Gastroesophageal sphincter (tissue), 4 donors: ENCODE measurements at places on chromosomes 6 and 20. TPM values are rescaled to one million over a fixed set of nuclear protein-coding genes. Genes with fewer than 3 reads are reported as not detected.

EFCAB8 gene
- total RNA-seq: not detected

ATP6V1G2 gene
- 1.3 TPM for total RNA-seq

DNA sequence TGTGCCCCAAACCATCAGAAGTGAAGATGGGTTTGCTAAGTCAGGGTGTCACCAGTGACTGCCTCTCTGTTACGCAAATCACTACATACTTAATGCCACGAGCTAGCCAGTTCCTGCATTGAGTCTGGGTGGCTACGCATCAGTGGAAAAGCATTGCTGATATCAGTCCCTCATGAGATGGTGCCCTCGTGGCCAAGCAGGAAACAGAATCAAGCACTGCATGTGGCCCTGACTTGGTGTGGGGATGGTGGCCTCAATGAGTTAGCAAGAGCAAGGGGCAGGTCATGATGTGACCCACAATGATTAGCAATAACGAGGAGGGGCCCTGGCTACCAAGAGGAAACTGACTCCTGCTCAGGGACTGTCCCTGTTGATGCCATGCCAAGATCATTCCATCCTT lies 51.6 kb upstream of the FNDC1 start:
- H3K36me3 ChIP-seq: no peaks in the 10 kb centered on the region
- H3K27ac ChIP-seq: peak overlapping the region; percentile 79
- H3K27me3 ChIP-seq: no peaks in the 10 kb centered on the region
- no peak for ATAC-seq

DNA sequence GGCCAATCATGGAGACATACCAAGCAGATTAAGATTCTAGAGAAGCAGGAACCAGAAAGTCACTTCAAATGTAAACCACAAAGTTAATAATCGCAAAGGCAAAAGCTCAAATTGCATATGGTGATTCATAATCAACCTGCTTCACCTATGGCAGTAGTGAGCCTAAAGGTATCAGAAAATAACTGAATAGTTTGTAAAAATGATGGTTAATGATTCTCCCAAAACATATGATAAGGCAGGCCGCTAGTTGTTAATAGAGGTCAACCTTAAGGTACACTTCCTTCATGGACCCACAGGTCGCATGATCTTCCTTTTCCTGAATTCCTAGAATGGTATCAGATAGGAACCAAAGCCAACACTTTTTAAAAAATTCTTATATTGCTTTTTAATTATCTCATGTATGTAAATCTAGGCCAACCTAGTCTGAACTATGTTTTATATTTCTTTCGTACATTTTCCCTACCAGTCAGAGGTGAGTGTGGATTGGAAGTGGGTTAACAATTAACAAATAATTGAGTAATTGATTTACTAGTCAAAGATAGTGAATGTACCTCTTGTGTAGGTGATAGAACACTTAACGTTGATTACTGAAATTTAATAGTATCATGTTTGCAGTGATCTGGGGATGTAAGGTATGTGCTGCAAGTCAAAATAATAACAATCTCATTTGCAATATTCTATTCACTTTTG lies 16.4 kb downstream of the TAAR2 start:
- no peak overlapping the region for H3K27ac ChIP-seq
- no peaks in the 10 kb centered on the region for H3K36me3 ChIP-seq
- ATAC-seq: no peak
- H3K27me3 ChIP-seq: no peaks in the 10 kb centered on the region
- no peak overlapping the region for H3K4me3 ChIP-seq
- H3K4me1 ChIP-seq: no peaks in the 10 kb centered on the region

DNA sequence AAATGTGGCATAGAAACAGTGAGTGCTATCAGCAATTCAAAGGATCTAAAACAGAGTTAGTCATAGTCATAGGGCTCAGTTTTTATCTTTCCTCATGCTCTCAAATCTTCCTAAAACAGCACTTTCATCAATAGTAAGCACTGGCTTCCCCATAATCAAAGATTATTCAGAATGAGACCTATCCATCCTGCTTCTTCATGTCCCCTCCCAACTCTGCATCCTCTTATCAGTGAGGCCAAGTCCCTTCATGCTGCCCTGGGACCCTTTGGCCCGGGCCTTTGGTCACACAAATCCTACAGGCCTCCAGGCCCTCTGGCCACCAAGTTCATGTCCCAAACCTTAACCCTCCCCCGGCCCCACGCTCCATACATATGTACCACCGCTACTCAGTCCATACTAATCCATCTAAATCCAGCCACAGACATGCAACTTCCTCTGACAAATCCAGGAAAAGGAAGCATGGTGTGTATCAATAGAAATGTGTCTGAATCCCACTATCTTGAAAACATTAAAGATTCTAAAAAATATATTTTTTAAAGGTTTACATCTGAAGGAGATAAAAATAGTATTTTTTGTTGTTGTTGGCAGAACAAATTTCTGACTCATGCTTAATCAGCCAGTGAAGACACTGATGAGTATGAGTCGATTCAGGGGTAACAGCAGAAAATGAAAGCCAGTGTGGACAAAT lies 143.5 kb downstream of the PDE7B start:
- no peaks in the 10 kb centered on the region for H3K36me3 ChIP-seq
- H3K4me1 ChIP-seq: no peaks in the 10 kb centered on the region
- H3K4me3 ChIP-seq: no peak overlapping the region
- H3K27me3 ChIP-seq: no peaks in the 10 kb centered on the region

DNA sequence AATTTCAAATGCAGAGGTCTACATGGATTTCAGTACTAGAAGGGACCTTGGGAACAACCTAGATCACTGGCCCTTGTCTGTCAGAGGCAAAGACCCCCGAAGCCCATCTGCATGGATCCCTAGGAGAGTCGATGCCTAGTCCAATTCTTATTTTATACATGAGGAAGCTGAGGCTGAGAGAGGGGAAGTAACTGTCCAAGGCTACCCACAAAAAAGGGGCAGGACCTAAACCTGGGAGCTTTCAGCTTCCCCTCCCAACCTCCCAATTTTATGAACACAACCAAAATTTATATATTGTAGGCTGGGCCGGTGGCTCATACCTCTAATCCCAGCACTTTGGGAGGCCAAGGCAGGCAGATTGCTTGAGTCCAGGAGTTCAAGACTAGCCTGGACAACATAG lies 73.2 kb downstream of the TRERF1 start:
- no peaks in the 10 kb centered on the region for H3K4me1 ChIP-seq
- H3K27ac ChIP-seq: no peak overlapping the region
- ATAC-seq: no peak
- no peaks in the 10 kb centered on the region for H3K27me3 ChIP-seq
- no peak overlapping the region for H3K4me3 ChIP-seq

GRCh38 chr6:111658462-111659154 lies 52.9 kb upstream of the TRAF3IP2 start:
- H3K4me3 ChIP-seq: no peak overlapping the region
- no peaks in the 10 kb centered on the region for H3K27me3 ChIP-seq
- peak; percentile 21 for ATAC-seq
- peaks cover 6% of the 10 kb centered on the region for H3K4me1 ChIP-seq

GRCh38 chr20:58308680-58309527 lies 611 bp upstream of the RAB22A start:
- H3K36me3 ChIP-seq: no peaks in the 10 kb centered on the region
- peak overlapping the region; percentile 100 for H3K4me3 ChIP-seq
- H3K27ac ChIP-seq: peak overlapping the region; percentile 86
- ATAC-seq: peak; percentile 85
- H3K27me3 ChIP-seq: no peaks in the 10 kb centered on the region

GRCh38 chr6:131807644-131808459 lies at the start of gene ENPP1:
ENPP1 (plus strand) TSS chr6:131808020; CDS start chr6:131808036, 16 bp downstream.
- peak; percentile 87 for ATAC-seq
- H3K4me3 ChIP-seq: peak within 1 kb of the TSS; percentile 76
- H3K27ac ChIP-seq: peak within 1 kb of the TSS; percentile 83
- peaks cover 26% of the 10 kb centered on the region for H3K4me1 ChIP-seq
- no peaks in the 10 kb centered on the region for H3K36me3 ChIP-seq
- no peaks in the 10 kb centered on the region for H3K27me3 ChIP-seq

DNA sequence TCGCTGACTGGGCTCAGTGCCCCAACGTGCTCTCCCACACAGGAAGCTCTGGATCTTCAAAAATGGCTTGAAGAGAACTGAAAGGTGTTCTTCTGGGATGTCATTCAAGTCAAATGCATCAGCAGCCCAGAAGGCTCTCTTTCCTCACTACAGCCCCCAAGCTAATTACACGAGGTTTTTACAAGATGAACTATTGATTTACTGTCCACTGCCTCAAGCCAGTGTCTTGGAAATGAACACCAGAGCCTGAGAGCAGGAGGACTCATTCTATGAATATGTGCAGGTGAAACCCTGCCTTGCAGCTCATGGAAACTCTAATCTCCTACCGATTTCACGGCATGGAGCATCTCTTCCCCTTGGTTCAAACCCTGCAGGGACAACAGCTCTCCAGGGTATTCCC lies 98.9 kb upstream of the CST7 start:
- no peak overlapping the region for H3K27ac ChIP-seq
- no peak for ATAC-seq
- H3K36me3 ChIP-seq: no peaks in the 10 kb centered on the region

DNA sequence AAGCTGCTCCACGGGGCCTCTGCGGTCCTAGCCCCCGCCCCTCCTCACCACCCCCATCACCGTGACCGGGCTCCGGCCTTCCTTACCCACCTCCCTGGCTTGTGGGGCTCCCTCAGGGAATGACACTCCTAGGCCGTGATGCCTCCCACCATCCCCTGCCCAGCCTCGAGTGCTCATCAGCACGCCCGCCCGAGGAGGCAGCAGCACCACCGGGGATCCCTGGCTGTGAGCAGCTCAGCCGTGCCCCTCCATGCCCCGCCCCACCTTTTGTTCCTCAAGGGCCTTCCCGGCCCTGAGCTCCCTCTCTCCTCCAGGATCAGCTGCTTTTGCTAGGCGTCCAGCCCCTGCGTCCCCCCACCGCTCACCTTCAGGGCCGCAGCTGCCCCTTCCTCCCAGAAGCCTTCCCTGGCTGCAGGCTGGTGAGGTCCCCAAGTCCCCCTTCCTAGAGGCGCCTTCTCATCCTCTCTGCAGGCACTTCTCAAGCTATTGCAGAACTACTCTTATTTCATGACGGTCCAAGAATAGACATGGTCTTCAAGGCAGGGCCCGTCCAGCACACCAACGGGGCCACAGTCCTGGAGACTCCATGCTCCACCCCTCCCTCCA lies 3.0 kb downstream of the FNDC11 start:
- no peak for ATAC-seq
- H3K4me3 ChIP-seq: no peak overlapping the region
- H3K4me1 ChIP-seq: no peaks in the 10 kb centered on the region
- no peak overlapping the region for H3K27ac ChIP-seq
- peaks cover 41% of the 10 kb centered on the region for H3K36me3 ChIP-seq
- peaks cover 35% of the 10 kb centered on the region for H3K27me3 ChIP-seq

- ATAC-seq: no peak
- H3K4me1 ChIP-seq: no peaks in the 10 kb centered on the region
- H3K27me3 ChIP-seq: no peaks in the 10 kb centered on the region
- H3K27ac ChIP-seq: peak overlapping the region; percentile 24
- no peak overlapping the region for H3K4me3 ChIP-seq
Measured at GRCh38 chr20:23156842-23157423, 70.8 kb upstream of the CD93 start.

DNA sequence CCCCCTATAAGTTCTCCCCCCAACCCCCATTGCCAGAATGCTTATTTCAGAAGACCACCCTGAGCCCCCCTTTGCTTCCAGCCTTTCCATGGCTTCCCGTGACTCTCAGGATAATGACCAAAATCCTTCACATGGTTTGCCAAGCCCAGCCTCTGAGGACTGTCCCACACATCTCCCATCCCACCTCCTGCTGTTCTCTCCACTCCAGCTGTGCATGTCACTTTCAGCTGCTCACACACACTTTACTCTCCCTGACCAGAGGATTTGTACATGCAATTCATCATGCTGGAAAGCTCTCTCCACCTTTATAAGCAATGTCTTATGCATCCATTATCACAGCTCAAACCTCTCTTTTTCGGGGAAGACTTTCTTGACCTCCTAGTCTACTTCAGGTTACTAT lies 164.2 kb downstream of the PRL start:
- no peaks in the 10 kb centered on the region for H3K4me1 ChIP-seq
- no peaks in the 10 kb centered on the region for H3K36me3 ChIP-seq
- H3K27ac ChIP-seq: no peak overlapping the region

GRCh38 chr20:33067806-33068205 lies 11.6 kb upstream of the BPIFB4 start:
- peaks cover 16% of the 10 kb centered on the region for H3K27me3 ChIP-seq
- H3K4me3 ChIP-seq: no peak overlapping the region
- H3K4me1 ChIP-seq: no peaks in the 10 kb centered on the region
- no peaks in the 10 kb centered on the region for H3K36me3 ChIP-seq

GRCh38 chr6:28347119-28347518 lies 2.6 kb upstream of the ZKSCAN3 start:
- H3K36me3 ChIP-seq: no peaks in the 10 kb centered on the region
- ATAC-seq: no peak
- H3K4me3 ChIP-seq: no peak overlapping the region
- no peaks in the 10 kb centered on the region for H3K27me3 ChIP-seq

DNA sequence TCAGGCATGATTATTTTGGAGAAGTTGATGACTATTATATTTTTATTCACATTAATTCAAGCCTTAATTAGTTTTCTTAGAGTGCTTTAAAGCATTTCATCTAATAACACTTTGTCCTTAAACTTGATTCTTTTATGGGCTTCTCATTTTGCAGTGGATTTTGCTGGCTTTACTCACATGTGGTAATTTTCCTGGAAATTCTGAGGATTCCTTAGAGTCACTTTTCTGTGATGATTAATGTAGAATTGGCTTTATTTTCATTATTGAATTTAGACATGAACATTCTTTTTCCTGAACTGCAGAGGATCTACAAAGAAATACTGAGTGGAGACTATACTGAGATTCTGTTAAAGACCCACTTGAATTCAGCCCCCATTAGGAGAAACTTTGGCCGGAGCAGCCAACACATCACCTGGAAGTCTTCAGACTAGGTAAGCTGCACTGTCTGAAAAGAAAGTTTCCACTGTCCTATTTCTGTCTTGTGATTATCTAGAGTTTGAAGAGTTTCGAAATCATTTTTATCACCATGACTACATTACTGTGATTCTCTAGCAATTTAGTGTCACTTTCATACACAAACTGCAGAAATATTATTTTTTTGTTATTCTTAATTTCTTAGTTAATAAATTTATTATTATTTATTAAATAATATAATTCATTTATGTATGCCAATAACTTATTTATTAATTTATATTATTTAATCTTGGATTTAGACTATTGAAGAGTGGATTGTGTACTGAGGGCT lies 1.9 kb downstream of the RFPL4B start:
- no peak overlapping the region for H3K27ac ChIP-seq
- H3K36me3 ChIP-seq: no peaks in the 10 kb centered on the region
- ATAC-seq: peak; percentile 62
- no peak overlapping the region for H3K4me3 ChIP-seq
- peaks cover 4% of the 10 kb centered on the region for H3K4me1 ChIP-seq

- no peaks in the 10 kb centered on the region for H3K27me3 ChIP-seq
- peak overlapping the region; percentile 62 for H3K4me3 ChIP-seq
- peak overlapping the region; percentile 80 for H3K27ac ChIP-seq
- H3K36me3 ChIP-seq: no peaks in the 10 kb centered on the region
Measured at GRCh38 chr20:1803061-1803931, 91.9 kb upstream of the SIRPA start.

DNA sequence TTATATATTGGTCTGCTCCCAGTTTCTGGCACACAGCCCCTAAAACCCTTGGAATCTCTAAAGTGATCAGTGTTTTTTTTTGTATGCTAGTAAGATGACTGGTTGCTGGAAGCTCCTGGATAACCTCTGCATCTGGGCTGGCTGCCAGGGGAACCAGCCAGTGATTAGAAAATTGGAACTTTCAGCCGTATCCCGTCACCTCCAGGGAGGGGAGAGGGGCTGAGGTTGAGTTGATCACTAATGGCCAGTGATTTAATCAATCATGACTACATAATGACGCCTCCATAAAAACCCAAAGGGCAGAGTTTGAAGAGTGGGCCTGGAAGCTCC lies 48.0 kb upstream of the NOP56 start:
- ATAC-seq: no peak
- H3K4me1 ChIP-seq: no peaks in the 10 kb centered on the region
- no peak overlapping the region for H3K27ac ChIP-seq
- H3K4me3 ChIP-seq: no peak overlapping the region
- H3K27me3 ChIP-seq: no peaks in the 10 kb centered on the region

GRCh38 chr6:134004714-134005113 lies 47.7 kb downstream of the SLC2A12 start:
- no peak for ATAC-seq
- H3K4me3 ChIP-seq: no peak overlapping the region
- no peaks in the 10 kb centered on the region for H3K27me3 ChIP-seq
